ENCODE measurements at places on chromosomes 4 and X.

DNA sequence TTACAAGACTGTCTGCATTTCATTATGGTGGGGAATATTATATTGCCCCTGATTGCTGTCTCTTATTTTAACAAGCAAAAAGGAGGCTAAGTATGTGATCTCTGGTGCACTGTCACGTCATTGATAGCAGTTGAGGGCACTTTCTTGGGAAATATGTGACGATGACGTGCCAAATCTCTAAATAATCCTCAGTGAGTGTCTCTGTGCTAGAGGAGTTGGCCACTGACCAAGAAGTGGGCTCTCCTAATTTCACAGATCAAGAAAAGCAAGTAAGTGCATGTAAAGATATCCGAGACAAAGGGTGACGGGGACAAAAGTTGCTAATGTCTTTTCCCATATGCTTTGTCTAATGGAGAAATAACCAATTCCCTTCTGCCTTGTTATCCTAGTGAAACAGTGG lies 487.4 kb upstream of the TENM3 start:
- no peak for DNase-seq

- no peak for DNase-seq
Measured at GRCh38 chr4:82711158-82711785, 87.3 kb downstream of the SCD5 start.

GRCh38 chr4:137430171-137430570 lies 102.1 kb downstream of the PCDH18 start:
- no peak for DNase-seq

GRCh38 chr4:100989401-100989800 lies 357.9 kb downstream of the PPP3CA start:
- no peak for DNase-seq

- DNase-seq: no peak
Measured at GRCh38 chr4:135250040-135250439, 1048.5 kb upstream of the PABPC4L start.

DNA sequence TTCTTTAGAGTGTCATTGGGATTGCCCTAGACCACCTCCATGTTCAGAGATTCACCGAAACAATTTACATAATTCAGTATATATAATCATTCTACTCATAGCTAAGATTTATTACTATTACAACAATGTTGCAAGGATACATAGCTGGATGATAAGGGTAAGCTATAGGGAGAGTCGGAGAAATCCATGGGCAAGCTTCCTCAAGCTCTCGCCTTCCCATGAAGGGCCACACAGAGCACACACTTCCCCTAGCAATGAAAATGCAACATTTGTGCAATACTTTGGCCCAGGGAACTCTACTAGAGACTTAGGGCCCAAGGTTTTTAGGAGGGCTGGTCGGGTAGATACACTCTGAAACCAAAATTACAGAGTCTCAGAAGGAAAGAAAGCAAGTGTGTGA lies 49.7 kb upstream of the ABCG2 start:
- DNase-seq: no peak

GRCh38 chrX:135893294-135893817 lies at the start of the genes CT45A10 and SAGE1:
Gene CT45A10 (minus strand): TSS chrX:135893444. CDS start chrX:135885344, 8,100 bp downstream.
Gene SAGE1 (plus strand): TSS chrX:135893716. CDS start chrX:135896243, 2,527 bp downstream.
- no peak for DNase-seq
